AG04450 (cell line): ENCODE measurements at places on chromosomes 16 and 17.

DNA sequence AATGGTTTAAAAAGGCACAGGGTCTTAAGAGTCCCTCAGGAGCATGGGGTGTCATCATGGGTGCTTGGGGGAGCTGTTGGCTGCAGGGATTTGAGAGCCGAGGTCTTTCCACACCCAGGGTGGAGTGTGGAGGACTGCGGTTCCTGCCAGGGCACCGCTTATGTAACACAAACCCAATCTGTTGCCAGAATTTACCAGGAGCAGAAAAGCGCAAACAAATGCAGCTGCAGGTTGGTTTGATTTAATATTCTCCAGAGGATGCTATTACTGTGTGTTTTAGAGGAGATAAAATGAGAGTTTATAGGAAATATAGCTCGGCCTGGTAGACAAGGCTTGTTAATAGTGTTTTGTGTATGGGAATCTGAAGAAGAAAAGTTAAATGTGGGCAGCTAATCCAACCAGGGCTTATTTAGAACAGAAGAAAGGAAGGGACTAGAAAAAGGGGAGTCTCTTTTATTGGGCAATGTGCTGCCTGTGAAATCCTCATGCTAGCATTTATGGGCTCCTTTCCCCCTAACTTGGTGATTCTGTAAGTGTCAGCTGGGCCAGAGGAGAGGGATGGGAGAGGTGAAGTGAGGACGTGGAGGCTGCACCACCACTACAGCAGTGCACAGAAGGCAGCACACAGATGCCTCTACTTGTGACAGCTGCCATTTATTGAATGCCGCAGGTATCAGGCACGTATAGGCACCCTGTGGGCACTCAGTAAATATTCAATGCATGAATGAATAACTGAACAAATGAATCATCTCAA is 174.7 kb downstream of the KATNIP start:
- no peak for DNase-seq

GRCh38 chr16:56616608-56617211 is 8.3 kb downstream of the MT2A start:
- DNase-seq = no peak

- DNase-seq = no peak
Observed at GRCh38 chr17:30717291-30718098, 107.0 kb downstream of the CRLF3 start.

- no peak for DNase-seq
Observed at GRCh38 chr16:57123216-57123973, 31.0 kb downstream of the CPNE2 start.

- DNase-seq = no peak
Observed at GRCh38 chr17:59762049-59762823, 54.8 kb downstream of the VMP1 start.

DNA sequence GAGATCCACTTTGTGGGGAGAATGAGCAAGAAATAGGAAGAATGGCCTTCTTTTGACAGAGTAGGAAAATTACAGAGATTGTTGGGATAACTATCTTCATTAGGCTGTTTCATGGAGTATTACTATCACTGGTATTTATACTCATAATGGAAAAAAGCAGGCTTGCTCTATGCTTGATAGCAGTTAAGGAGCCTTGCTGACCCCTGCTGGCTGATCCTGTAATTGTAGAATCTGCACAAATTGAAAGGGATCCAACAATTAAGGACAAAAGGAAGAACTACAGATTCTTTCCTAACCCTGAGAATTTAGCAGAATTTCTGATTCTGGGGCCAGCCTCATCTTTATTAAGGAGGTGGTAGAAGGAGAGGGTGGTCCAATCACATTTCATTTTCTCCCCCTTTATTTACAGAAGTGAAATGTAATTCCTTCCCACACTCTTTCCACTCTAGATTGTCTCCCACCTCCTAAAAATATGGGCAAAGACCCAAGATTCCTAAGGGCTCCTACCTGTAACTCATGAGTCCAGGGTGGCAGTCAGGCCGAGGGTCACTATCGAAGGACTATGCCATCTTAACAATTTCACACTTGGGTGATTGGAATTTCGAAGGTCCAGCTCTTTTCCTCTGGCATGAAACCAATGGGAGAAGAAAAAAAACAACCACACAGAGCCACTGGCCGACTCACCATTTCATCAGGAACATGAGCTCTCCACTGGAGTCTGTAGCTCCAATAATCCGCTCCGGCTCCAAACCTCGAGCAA is 26.3 kb downstream of the NFE2L1 start:
- DNase-seq = no peak

DNA sequence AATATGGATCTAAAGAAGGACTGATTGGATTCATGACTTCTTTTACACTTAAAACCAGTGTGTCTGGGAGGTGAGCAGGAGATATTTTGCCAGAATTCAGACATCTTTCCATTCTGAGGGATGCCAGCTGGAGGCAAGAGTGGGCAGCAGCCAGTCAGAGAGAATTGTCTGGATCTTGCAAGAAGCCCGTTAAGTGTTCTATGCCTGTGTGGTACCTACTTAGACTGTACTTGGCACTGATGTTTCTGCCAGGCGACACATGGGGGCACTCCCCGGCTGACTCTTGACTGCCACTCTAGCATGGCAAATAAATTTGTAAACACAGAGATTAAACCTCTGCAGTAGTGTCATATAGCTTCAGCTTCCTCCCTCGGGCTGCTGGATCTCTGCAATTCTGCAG is 247.7 kb downstream of the UTP18 start:
- DNase-seq = no peak

- DNase-seq = no peak
Observed at GRCh38 chr17:45784293-45784740, at the start of gene CRHR1. TSS of gene CRHR1 (plus strand) at chr17:45784320. CDS start at chr17:45784545, 225 bp downstream.

DNA sequence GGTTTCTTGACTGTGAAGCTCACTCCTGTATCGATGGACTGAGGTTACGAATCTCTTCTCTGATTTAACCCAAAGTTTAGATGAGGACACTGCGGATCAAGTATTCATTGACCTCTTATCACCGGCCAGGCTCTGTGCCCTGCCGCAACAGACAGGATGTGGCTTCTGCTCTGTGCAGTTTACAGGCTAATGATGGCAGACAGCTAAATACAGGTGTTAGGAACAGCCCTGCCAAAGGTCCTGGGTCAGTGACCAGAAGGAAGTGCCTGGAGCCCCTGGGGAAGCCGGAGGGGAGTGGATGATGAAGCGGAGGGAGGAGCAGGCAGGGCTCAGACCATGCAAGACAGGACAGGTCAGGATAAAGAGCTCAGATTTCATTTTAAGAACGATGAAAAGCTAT is 44.4 kb downstream of the HAPSTR1 start:
- DNase-seq = no peak
